Inflammatory macrophage (primary cell): ENCODE measurements at places on chromosomes 3 and 15.

DNA sequence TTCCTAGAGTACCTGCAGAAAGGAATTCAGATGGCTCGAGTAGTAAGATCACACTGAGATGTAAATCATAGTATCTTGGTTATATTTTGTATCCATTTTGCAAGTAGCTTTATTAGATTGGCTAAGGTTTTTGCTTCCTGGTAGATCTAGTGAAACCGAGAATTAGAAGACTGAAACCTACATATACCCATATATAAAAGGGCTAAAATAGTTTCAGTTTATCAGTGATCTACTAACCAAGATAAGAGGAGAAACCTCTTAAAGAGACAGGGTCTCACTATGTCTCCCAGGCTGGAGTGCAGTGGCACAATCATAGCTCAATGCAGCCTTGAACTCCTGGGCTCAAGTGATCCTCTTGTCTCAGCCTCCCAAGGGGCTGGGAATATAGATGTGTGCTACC lies 135.3 kb downstream of the PCCB start:
- DNase-seq = no peak

DNA sequence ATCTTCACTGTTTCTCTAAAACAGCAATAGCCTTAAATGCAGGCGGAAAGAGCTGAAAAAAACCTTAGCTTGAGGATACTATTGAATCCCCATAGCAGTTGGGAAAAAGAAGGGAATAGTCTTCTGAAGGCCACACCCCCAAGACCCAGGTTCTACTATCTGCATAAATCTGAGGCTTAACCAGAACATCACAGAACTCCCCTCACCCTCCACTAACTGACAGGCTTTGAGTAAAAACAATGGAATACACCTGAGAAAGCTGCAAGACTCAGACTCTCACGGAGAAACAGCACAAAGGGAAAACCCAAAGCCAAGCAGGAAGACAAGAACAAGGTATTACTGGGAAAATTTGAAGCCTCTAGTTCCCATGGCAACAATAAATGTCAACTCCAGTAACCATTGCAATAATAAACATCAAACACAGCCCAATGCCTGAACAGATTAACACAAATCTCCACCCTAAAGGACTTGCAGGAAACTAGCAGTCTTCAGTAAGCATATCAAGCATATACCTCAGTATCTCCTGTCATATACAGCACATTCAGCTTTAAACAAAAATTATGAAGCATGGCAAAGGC lies 56.4 kb downstream of the TMCC1 start:
- DNase-seq = no peak

DNA sequence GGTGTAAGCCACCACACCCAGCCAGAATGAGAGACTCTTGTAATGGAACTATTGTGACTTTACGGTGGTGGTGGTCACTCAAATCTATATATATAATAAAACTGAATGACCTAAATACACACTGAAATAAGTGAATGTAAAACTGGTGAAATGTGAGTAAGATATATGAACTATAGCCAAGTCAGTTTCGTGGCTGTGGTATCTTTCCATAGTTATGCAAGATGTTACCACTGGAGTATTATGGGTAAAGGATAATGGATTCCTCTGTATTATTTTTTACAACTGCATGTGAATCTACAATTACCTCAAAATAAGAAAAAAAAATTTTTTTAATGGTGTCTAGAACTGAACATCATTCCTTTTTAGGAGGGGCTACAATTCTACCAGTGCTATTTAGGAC lies 21.9 kb downstream of the PIK3CB start:
- DNase-seq = no peak

DNA sequence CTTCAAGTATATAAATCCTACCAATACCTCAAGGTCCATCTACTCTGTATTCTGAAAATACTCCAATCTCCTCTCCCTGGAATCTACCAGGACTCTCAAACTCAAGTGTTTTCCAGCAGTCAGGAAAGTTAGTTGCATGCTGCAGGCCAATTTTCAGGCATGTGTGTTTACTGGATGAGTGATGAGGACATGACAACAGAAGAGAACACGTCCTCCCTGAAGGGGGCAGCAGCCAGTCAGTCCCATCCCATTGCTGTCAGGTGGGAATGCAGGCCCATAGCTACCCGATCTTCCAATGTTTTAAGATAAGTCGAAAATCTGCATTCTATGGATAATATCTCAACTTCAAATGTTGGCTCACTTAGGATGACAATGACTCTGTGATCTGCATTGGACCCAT lies 496.2 kb downstream of the FHIT start:
- no peak for DNase-seq

GRCh38 chr3:16739541-16740105 lies 134.4 kb upstream of the DAZL start:
- no peak for DNase-seq

GRCh38 chr3:78201091-78201490 lies 1161.2 kb downstream of the ROBO2 start:
- no peak for DNase-seq

GRCh38 chr3:89584398-89584797 lies 477.0 kb downstream of the EPHA3 start:
- DNase-seq = no peak

DNA sequence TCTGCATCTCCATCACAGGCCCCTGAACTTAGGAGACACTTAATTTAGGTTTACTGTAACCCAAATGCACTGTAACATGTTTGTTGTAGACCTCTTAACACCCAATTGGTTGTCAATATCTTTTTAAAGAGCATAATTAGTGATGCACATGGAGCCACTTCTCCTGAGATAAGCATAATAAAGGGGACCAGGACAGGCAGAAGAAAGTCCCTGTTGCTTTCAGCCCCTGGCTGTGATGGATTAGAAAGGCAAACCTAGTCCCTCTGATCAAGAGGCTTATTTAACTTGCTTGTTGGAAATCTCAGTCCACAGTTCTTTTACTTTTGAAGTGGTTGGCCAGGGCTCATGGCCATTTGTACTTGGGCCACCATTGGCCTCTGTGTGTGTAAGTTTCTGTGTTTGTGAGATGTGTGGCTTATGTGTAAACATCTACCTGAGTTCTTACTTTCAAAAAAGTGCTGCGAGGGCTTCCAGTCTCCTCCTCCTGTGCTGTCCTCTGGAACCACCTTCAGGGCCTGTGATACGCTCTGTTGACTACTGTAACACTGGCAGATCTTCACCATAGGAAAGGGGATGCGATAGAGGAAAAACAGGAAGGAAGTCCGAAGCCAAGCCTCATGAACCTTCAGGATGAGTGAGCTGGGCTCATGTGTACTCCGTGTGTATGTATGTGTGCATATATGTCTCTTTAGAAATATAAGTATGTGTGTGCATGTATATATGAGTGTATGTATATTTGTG lies 136.2 kb downstream of the EPHB1 start:
- DNase-seq = peak; percentile 31

GRCh38 chr15:95259513-95259912 lies 1028.2 kb downstream of the MCTP2 start:
- peak; percentile 48 for DNase-seq

GRCh38 chr3:56257826-56258225 lies 210.4 kb downstream of the ERC2 start:
- DNase-seq = no peak

GRCh38 chr3:11720304-11720898 lies 76.7 kb upstream of the VGLL4 start:
- peak; percentile 81 for DNase-seq

GRCh38 chr3:155053756-155054155 lies 26.4 kb upstream of the MME start:
- no peak for DNase-seq

DNA sequence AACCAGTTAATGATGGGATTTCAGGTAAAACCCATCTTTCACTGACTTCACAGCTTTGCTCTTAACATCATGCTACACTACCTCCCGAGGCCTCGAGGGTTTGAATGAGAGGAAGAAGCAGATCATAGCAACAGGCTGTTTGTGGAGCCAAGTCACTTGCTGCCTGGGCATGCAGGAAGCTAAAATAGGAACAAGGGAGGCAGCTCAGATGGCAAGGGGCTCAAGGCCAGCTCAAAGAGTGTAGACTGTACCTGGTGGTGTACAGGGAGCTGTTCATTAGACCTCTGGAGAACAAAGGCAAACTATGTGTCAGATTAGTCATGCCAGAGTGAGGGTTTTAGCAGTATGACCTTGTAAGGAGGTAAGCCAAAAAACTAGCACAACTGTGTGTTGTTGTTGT lies 28.8 kb downstream of the ARRDC4 start:
- no peak for DNase-seq

GRCh38 chr3:152474585-152474984 lies 205.9 kb downstream of the MBNL1 start:
- peak; percentile 72 for DNase-seq

DNA sequence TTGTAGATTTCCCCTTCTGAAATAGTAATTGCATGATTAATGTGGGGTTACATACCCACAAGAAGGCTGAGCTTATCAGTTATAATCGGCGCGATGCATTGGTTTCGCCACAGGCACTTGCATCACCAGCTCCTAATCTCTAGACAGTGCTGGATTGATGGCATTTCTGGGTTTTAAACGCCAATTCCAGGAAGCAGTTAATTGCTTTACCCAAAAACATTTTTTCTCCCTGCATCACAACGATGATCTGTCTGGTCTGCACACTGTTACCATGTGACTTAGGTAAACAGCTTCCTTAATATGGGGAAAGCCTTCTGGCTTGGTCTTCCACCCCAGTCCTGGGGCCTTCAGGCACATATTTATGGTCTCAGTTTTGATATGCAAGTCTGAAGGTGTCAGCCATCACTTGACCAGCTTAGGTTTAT lies 70.0 kb upstream of the HEG1 start:
- no peak for DNase-seq

- no peak for DNase-seq
These were observed 112.9 kb downstream of the ULK4 start for GRCh38 chr3:41848753-41849574.

GRCh38 chr3:51282931-51283330 lies 102.2 kb upstream of the MANF start:
- no peak for DNase-seq

GRCh38 chr15:95401587-95401986 lies 928.9 kb upstream of the NR2F2 start:
- DNase-seq = no peak

GRCh38 chr3:18030371-18030870 lies 288.0 kb upstream of the TBC1D5 start:
- DNase-seq = no peak

DNA sequence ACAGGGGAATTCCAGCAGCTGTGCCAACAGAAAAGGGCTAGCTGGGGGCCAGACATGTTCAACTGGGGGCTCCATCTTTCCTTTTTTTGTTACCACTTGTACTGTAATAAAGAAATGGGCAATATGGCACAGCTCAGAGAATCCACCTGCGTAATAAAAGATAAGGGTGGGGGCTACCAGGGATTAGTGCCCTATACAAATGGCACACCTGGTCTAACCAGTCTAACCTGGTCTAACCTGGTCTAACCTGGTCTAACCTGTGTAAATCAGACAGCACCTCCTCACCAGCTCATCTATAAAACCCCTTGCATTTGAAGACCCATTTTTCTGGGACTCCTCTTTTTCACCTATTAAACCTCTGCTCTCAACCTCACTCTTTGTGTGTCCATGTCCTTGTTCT lies 26.2 kb upstream of the CLDN16 start:
- no peak for DNase-seq

- DNase-seq = no peak
These were observed 44.7 kb upstream of the NR2C2 start for GRCh38 chr3:14902719-14903118.

DNA sequence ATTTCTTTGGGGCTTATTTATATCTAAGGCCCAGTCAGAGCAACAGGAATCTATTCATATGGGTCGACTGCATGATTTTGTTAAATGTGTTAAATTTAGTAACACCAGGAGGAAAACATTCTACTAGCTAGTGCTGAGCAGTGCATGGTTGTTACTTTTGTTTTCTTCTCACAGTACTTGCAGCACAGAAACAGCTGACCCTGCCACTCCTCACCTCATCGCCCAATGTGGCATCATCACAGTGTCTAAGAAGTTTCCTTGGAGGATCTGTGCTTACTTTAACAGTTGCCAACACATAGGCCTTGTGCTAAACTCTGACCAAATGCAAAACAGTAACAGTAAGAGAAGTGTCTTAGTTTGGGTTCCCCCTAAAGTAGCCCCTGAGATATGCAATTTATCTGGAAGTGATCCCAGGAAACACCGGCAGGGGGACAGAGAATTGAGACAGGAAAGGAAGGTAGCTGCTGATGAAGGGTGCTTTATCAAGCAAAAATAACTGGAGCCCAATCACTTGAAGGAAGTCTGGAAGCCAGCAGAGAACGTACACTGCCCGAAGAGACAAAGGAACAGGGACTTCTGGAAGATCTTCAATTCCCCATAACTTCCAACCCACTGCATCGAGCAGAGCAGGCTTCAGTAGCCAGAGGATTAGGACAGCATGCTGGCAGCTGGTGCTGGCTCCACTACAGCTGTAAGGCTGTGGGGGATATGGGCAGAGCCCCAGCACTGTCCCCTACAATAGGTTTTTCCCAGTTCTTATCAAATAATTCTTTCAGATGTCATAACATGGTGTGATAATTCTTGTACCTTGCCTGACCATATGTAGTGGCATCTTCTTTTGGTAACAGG lies 36.0 kb upstream of the ULK4 start:
- DNase-seq = peak; percentile 3

GRCh38 chr3:127077068-127077467 lies 94.2 kb downstream of the PLXNA1 start:
- DNase-seq = no peak

- no peak for DNase-seq
These were observed 4.6 kb upstream of the TM4SF1 start for GRCh38 chr3:149382101-149382467.

DNA sequence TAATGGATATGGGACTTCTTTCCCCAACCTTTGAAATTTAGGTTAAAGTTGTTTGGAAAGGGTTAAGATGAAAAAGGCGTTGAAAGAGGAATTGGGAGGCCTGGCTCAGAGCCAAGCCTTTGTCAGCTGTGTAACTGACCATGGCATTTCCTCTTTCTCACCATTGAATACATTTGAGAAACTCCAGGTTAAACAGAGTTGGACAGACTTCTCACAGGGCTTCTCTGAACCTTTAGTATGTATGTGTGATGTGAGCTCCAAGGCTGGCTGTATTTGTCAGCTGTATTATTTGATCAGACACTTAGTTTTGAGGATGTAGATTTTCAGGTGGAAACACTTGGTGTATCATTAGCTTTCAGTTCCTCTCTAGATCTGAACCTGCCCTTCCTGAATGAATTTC lies 136.4 kb upstream of the GOLGA6L4 start:
- peak; percentile 84 for DNase-seq

GRCh38 chr3:35832140-35832571 lies 192.8 kb downstream of the ARPP21 start:
- DNase-seq = no peak

- peak; percentile 32 for DNase-seq
These were observed 539 bp upstream of the PLCL2 start for GRCh38 chr3:16884084-16884747.

DNA sequence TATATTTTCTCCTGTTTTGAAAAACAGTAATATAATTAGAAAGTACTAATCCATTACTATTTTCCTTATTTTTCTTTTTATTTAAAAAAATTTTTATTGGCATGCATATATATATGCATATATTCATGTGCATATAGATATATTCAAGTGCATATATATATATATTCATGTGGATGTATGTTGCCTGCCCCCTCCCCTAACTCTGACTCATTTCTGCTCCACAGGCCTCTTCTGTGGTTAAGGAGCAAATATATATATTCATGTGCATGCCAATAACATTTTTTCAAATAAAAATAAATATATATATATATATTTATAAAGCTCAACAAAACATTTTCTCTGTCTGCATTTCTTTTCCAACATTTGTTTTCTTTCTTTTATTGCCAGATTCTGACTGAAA lies 13.6 kb upstream of the CORO2B start:
- no peak for DNase-seq

- peak; percentile 20 for DNase-seq
These were observed 81.6 kb downstream of the KLF15 start for GRCh38 chr3:126275620-126275904.
